Glutamatergic neuron (in vitro differentiated cells): ENCODE measurements at places on chromosomes 4 and X.

- DNase-seq, result no peak
Observed at GRCh38 chrX:16479206-16479869, 170.6 kb upstream of the S100G start.

DNA sequence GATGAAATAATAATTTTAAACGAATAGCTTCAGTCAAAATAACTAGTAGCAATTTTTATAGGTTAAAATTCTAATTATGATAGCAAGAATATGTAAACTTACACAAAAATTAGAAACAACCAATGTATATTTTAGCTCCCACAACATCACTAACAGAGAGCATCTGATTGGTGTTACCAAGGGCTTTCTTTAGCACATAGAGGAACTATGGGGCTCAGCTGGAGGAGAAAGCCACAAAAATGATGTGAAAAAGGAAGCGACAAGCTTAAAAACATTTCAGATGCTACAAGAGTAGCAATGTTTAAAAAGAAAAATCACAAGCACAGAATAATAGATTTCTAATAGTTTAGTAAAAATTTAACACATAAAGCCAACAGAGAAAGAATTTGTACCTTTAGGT, 56.3 kb downstream of the ATP8A1 start:
- DNase-seq, result no peak

GRCh38 chrX:33126469-33126868, 84.9 kb downstream of the DMD start:
- no peak for DNase-seq

DNA sequence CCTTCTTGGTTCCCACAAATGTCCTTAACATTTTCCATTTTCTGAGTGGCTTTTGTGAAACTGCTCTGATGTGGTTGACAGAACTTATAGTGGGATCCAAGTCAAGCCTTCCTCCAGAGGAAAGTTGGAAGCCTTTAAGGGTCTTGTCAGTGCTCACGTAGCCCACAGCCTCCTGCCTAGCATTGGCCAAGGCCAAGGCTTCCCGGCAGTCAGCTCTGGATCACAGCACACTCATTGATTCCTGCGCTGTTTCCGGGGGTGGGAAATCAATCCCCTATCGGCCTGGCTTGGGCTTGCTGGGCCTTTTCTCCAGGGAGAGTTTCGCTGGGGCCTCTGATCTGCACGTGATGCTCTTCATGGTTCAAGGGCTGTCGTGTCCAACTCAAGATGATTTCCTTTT, 76.1 kb downstream of the SLC9A6 start:
- DNase-seq, result no peak

GRCh38 chr4:147787204-147787603, 55.3 kb downstream of the ARHGAP10 start:
- no peak for DNase-seq

GRCh38 chrX:115940888-115941332, 229.6 kb upstream of the AGTR2 start:
- peak; percentile 28 for DNase-seq

GRCh38 chrX:108468486-108468885, 28.8 kb downstream of the COL4A5 start:
- no peak for DNase-seq

- DNase-seq, result no peak
Observed at GRCh38 chr4:95742179-95742578, 97.7 kb upstream of the PDHA2 start.

DNA sequence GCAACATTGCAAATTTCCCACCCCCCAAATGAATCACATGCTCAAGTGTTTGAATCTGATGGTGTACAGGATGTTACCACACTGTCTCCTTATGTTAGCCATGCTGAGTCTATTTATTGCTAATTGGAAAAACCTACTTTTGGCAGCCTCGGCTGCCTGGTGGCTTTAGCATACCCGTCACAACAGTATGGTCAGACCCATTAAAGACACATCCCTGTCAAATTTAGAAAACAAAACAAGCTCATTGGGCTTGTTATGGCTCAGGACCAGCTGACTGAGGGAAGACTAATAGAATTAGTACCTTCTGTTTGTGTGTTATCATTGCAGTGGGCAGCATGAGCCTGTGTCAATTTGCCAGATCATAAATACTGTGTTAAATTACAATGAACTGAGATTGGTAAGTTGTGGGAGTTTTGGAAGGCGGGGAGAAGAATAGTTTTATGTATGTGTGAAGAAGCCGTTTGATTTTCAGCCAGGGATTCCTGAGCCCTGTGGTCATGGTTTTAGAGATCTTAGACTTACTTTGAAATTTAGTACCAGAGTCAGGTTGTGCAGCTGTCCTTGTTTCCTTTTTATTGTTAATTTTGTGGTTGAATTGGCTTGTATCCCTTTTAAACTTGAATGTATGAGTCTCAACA, 66.8 kb downstream of the POLA1 start:
- no peak for DNase-seq

GRCh38 chr4:88320780-88321373, 36.5 kb upstream of the PPM1K start:
- no peak for DNase-seq

DNA sequence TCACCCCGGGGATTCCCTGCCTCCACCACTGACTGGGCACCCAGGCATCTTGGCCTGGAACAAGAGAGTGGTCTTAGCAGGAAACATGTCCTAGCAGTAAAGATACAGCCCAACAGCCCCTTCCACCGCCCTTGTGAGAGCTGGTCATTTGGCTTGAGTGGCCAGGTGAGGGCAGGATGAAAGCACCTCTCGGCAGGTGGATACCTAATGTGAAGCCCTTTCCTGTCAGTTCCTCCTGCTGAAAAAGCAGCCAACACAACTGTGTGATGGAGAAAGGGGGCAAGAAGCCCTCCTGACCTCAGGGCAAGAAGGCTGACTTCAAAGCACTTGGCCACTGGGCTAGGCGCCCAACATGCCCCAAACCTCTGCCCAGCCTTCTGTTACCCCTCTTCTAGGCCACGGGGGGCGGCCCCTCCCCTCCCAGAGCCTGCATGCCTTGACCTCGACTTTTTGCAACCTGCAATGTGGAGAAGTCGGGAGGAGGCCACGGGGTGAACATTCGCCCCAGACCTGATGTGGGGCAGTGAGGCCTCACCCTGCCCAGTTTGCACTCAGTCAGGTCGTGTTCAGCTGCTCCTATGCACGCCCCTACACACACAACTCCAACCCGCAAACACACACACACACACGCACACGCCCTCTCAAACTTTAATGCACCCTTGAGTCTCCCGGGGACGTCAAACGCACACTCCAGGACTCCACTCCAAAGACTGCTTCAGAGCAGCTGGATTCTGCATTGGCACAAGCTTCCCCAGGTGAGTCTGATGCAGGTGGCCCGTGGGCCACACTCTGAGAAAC, 1.1 kb downstream of the LGI2 start:
- no peak for DNase-seq

DNA sequence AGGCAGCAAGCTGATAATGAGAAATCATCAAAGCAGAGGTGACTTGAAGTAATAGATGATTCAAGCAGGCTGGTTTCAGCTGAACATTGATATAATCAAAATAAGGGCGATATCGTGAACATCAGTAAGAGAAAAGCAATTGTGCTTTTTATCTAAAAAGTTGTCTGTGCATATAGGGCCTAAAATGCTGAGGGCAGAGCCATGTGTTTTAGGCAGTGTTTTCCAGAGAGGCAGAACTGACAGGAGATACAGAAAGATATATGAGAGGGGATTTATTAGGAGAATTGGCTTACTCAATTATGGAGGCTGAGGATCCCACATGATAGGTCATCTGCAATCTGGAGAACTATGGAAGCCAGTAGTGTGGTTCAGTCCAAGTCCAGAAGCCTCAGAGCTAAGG, 136.5 kb upstream of the NPY2R start:
- DNase-seq, result no peak

- no peak for DNase-seq
Observed at GRCh38 chr4:102598762-102599374, 97.7 kb downstream of the NFKB1 start.

DNA sequence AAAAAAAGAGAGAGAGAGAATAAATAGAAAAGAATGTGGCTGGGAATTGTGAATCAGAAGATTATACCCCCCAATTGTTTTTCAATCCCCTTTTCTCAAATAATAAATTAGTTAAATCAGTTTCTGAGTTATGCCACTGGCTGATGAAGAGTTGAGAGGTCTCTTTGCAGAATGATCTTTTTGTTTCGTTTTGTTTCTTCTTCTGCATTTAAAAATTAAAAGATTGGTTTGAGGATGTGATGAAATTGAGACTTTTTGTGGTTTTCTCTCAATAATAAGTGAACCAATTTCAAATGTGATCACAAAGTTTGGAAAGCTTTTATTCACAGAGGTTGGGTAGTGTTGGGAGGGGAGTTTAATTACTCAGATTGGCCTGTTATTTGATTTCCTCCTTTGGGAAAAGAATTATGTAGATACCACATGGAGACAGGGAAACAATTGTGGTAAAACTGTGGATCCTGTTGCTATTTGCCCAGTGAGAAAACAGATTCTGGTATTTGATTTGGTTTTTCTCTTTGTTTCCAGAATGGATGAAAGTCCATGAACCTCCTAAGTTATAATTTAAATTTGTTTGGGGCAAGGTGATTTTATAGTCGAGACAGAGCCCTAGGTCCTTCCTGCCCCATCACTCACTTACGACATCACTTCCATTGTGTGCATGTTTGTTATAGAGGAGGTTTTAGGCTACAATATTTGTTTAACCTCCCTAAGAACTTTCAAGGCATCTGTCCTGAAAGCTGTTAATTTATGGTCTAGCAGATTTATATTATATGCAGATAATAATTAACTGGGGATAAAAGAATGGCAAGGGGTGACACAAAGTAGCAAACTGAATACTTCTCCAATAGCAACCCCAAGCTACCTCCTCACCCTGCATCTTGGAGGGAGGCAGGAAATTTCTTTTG, 92.0 kb upstream of the BMPR1B start:
- no peak for DNase-seq

GRCh38 chr4:118833192-118833820, 2.6 kb downstream of the SEC24D start:
- DNase-seq, result no peak

- no peak for DNase-seq
Observed at GRCh38 chr4:56690393-56690792, 9.3 kb upstream of the HOPX start.

GRCh38 chr4:21768349-21769310, 179.9 kb downstream of the KCNIP4 start:
- DNase-seq, result no peak

DNA sequence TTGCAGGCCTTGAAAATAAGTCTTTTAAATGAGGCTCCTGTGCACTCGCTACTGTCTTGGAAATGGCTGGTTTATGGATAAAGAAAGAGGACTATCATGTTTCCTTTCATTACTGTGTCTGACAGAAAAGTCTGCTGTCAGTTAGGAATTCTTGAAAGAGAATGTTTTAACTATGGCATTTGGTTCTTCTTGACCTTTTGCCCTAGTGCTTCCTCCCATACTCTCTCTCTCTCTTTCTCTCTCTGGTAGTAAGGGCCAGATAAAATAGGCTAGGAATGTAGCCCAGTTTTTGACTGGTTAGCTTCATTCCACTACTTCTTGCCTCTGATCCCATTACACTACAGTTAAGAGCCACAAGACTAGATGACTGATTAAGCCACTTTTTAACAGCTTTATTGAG, 29.8 kb downstream of the YY2 start:
- DNase-seq, result no peak

DNA sequence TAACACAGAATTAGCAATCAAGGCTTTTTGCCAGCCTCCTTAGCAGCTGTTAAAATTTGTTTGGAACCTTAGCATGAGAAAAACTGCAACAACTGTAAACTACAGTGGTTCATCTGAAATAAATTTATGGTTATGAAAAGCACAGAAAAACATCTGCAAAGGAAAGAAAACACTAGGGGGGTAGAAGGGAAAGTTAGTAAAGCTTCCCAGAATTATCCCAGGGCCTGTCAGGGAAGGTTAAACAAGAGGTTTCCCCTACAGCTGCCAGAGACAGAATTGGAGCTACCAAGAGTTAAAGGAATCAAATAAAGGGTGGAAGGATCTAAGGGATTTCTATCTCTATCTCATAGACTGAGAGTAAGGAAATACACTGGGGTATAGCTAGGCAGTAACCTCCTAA, 234.7 kb upstream of the DIAPH2 start:
- no peak for DNase-seq

DNA sequence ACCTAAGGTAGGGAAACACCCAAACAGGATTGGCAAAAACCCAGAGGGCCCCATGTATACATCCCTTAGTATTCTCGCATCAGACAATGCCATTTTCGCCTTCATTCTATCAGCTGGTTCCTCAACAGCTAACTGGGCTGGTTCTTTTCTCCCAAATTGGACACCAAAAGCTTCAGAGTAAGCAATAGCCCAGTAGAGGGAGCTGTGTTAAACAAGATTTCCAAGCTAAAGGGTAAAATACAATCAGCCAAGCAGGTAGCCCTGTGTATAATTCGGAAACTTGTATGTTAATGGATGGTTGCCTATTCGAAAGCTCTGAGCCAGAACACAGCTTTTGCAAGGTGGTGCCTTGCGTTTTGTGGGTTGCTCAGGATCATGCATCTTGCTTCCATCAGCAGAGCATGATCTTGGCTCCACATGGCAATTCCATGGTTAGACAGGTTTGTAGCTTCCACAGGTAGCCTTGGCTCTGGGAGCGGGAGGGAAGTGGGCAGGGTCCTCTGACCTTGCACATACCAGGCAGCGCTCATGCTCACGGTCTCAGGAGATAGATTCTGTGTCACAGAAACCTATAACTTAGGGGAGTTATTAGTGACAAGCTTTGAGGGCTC, 115.2 kb upstream of the LNX1 start:
- DNase-seq, result no peak

DNA sequence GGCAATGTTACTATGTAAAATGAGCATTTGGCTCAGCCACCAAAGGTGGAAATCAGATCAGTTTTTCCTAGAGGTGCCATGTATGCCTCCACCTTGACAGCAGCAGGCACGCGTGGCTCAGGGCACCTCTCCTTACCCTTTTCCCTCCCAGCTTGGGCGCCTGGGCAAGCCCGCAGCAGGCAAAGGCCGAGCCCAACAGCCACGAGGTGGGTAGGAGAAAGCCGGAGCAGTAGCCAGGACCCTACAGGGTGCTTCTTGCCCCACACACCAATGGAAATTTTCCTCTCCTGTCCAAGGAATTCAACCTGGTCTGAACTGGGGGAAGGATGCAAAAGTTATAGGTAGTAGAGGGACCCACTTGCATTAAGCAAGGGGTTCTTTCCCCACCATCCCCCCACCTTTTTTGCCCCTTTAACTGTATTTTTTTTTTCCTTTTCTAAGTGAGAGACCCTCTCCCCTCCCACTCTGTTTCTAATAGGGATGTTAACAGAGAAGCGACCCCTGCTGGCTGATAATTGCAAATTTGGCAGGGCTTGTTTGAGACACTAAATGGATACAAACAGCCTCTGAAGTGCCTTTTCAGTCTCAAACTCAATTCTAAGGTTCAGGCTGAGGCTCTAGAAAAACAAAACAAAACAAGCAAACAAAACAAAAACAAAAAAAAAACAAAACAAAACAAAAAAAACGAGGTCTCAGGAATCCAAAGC, 895.1 kb downstream of the PCDH18 start:
- DNase-seq, result peak; percentile 69

DNA sequence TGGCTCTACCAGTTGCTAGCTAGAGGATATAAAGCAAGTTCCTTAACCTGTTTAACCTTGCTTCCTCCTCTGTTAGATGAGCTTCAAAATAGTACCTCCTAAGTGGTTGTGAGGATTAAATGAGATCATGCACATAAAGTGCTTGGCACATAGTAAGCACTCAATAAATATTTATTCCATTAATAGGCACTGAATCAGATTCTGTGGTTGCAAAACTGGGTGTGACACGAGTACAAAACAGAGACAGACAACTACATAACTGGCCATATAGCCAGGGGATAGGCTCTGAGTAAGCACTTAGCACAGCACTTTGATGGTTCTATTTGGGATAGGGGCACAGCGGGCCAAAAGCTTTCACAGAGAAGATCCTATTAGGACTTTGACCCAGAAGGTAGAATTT, 150.3 kb downstream of the RELL1 start:
- no peak for DNase-seq
